Breast epithelium (tissue), 4 donors: ENCODE measurements at places on chromosomes 12 and 14.

DNA sequence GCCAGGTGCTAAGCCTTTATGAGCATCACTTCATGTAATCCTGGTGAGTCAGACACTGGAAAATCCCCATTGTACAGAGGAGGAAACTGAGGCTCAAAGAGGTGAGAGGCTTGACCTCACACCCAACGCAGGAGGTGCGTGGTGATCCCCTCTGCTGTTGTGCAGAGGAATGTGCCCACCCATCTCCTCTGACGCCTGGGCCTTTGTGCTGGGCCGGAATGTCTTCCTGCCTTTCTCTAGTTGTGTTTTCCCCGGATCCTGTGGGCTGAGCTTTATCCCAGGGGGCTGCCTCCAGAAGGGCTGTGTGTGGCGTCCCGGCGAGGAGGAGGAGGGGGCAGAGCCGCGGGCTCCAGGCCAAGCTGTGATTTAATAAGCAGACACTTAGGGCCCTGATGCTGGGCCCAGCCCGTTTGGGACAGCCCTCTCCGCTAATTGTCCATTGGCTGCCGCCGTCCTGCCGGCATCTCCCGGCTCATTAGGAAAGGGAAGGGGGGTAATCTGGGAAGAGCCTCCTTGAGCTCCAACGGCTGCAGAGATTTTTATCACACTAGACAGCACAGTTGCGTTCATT, 653.6 kb downstream of the MED13L start:
- DNase-seq, result no peak

GRCh38 chr12:6234906-6235305, 34.7 kb downstream of the CD9 start:
- DNase-seq, result no peak

DNA sequence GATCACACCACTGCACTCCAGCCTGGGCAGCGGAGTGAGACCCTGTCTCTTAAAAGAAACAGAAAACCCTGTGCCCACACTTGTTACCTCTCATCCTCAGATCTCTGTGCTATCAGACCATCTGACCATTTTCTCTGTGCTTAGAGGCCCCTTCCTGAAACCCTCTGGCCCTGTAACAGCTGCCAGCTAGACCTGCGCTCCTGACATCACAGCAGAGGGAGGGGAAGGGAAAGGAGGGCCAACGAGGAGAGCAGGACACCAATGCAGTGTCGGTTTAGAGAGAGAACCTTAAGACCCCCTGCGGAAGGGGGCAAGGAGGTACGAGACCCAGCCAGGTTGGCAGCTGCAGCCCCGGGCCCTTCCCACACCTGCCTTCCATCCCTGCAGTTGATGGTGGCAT, 42.4 kb downstream of the SLC8B1 start:
- no peak for DNase-seq

DNA sequence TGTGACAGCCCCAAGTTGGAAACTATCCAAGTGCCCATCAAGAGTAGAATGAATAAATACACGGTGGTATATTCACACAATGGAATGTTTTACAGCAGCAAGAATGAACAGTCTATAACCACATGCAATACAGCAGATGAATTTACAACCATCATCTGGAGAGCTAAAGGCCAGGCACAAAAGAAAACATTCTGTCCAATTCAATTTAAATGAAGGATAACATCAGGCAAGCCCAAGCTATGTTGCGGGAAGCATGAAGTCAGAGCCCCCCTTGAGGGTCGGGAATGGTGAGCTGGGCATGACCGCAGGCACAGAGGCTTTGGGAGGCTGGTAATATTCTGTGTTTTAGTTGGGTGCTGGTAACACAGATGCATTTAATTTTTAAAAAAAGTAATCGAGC, 76.0 kb downstream of the SYNE3 start:
- DNase-seq, result no peak

GRCh38 chr12:84159260-84159659, 753.3 kb downstream of the SLC6A15 start:
- no peak for DNase-seq

- no peak for DNase-seq
Measured at GRCh38 chr14:49853158-49853477, 530 bp upstream of the NEMF start.

- DNase-seq, result no peak
Measured at GRCh38 chr12:96635844-96636243, 146.5 kb downstream of the CFAP54 start.

DNA sequence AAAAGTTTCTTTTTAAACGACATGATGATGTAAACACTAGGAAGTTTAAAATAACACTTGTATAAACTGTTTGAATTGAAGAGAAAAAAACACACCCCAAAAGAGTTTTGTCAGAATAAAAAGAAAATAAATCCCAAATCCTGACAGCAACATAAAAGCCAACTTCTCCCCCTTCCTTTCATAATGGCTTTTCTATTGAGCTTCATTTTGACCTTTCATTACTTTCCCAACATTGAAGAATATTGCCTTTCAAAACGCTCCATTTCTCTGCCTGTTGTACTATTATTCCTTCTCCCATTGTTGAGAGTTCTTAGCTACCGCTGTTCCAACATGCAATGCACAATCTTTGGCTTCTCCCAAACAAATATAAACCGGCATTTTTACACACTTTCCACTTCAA, 448.5 kb downstream of the BCAT1 start:
- DNase-seq, result no peak

GRCh38 chr12:47035484-47035883, 43.9 kb upstream of the PCED1B start:
- DNase-seq, result no peak

- DNase-seq, result no peak
Measured at GRCh38 chr12:117312770-117313169, 48.7 kb downstream of the NOS1 start.

DNA sequence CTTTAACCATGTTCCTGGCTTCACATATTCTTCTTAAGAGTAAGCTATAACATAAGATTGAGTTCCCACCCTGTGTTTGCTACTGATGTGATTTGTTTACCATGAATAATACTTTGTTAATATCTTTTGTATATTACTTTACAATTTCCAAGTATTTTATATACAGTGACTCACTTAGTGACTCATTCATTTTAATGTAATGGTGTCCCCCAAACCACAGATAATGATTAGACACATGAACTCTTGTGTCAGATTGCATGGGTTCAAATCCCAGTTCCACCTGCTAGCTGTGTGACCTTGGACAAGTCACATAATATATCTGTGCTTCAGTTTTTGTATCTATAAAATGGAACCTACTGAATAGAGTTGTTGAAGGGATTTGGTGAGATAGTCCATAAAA, 76.1 kb downstream of the MYF5 start:
- DNase-seq, result no peak

DNA sequence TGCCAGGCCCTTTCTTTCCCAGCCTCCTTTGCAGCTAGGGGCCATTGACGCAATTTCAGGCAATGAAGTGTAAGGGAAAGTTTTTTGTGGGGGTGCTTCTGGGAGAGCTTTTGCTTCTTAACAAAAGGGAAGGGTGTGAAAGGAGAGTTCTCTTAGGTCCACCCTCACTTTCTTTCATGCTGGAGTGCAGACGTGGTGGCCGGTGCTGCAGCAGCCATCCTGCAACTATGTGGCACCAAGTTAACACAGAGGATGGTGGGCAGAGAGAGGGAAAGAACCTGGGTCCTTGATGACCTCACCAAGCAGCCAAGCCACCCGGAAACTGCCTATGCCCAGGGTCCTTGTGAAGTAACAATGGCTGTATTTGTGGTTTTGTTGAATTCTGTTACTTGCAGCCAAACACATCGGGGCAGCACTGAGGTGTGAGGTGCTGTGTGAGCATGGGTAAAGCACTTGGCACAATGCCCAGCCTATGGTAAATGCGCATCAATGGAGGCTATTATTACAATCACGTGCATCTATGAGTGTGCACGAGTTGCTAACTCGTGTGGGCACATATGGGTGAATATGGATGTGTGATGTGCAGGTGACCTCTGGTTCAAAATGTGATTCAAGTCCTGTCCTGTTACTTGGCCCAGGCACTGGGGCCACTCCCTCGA, 122.6 kb downstream of the CALM1 start:
- no peak for DNase-seq

DNA sequence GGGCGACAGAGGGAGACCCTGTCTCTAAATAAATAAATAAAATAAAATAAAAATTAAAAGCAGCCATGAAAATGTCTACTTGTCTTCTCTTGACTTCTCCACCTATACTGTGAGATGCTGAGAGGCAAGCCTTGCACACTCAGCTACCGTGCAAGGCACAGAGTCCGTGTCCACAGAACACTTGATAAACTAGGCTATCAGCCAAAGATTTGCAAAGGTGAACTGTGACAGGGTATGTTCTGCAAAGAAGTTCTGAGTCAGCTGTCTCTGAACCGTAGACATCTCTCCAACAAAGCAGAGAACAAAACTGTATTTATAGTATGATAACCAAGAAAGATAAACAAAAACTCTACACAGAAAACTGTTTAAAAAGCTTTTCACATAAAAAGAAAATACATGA, 35.5 kb downstream of the STXBP6 start:
- no peak for DNase-seq

DNA sequence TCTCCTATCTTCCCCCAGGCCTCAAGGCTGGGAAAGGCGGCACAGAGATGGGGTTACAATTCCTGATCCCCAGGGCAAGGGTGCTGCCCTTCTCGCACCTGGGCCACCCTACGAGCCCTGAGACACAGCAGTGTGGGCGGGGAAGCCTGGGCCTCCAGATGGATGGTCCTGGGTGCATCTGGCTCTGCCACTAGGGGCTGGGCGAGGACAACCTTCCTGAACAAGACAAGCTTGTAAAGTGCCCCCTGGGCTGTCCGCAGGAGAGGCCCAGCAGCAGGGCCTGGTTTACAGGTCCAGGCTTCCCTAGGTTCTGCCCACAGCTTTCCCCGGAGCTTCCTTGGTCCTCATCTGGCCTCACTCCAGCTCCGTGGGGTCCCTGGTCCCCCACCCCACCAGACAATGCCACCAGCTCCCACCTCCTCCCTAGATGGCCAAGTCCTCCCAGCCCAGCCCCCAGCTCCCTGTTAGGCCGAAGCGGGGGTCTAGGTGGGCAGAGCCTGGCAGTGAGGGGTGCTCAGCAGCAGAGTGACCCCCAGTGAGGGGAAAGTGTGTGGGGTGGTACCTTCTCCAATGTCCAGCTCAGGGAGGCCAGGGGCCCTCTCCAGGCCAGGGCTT, 8.9 kb downstream of the ARL6IP4 start:
- DNase-seq, result no peak

- DNase-seq, result no peak
Measured at GRCh38 chr12:15005064-15005463, 32.2 kb downstream of the PDE6H start.
